Endothelial cell (in vitro differentiated cells): ENCODE measurements at places on chromosomes 12 and 14.

GRCh38 chr12:4910502-4911315 is 1.0 kb downstream of the KCNA1 start:
- DNase-seq = no peak
- H3K4me1 ChIP-seq = peaks cover 12% of the 10 kb centered on the region
- peaks cover 17% of the 10 kb centered on the region for H3K27me3 ChIP-seq
- peaks cover 7% of the 10 kb centered on the region for H3K36me3 ChIP-seq

DNA sequence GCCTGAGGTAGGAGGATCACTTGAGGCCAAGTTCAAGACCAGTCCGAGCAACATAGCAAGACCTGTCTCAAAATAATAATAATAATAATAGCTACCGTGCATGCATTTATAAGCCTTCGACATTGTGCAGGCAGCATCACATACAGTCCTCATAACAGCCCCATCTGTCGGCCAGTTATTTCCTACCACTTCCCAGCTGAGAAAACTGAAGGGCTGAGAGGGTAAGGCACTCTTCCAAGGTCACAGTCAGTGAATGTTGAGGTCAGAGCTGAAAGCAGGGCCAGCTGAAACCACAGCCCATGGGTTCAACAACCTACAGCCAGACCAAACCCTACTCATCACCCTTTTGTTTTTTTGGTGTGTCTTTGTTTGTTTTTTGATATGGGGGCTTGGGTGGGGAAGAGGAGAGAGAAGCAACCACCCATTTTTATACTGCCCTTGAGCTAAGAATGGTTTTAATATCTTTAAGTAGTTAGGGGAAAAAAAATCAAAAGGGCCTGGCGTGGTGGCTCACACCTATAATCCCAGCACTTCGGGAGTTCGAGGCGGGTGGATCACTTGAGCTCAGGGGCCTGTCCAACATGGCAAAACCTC is 16.8 kb upstream of the ITPK1 start:
- H3K27me3 ChIP-seq = peaks cover 2% of the 10 kb centered on the region
- H3K27ac ChIP-seq = no peak overlapping the region
- DNase-seq = peak; percentile 31
- no peak overlapping the region for H3K4me3 ChIP-seq

DNA sequence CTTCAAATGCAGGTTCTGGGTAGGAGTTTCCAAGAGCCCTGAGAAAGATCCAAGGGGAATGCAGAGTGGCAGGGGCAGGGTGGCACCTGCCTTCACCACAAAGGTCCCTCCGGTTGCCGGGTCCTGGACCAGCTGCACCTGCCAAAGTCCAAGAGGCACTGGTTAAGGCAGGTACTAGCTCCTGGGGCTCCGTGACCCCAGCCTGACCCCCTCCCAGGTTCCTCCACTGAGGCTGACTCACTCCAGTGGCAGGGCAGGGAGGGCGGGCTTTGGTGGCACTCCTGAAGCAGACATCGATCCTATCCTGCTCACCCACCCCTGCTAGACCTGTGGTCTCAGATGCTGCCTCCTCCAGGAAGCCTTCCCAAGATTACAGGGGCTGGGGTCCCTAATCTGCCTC is 11.4 kb downstream of the RPS6KL1 start:
- H3K36me3 ChIP-seq = peaks cover 4% of the 10 kb centered on the region
- peak overlapping the region; percentile 72 for H3K27ac ChIP-seq
- peaks cover 6% of the 10 kb centered on the region for H3K27me3 ChIP-seq
- peaks cover 11% of the 10 kb centered on the region for H3K4me1 ChIP-seq
- DNase-seq = no peak

- no peak for DNase-seq
- peaks cover 68% of the 10 kb centered on the region for H3K4me1 ChIP-seq
- peaks cover 20% of the 10 kb centered on the region for H3K36me3 ChIP-seq
- peak overlapping the region; percentile 98 for H3K4me3 ChIP-seq
Observed at GRCh38 chr12:11652351-11653040, 3.0 kb downstream of the ETV6 start.

- peak overlapping the region; percentile 92 for H3K4me3 ChIP-seq
- no peak overlapping the region for H3K27ac ChIP-seq
- no peak for DNase-seq
- H3K4me1 ChIP-seq = peaks cover 23% of the 10 kb centered on the region
Observed at GRCh38 chr14:77142005-77142800, 612 bp upstream of the ZDHHC22 start.

GRCh38 chr12:45878630-45879255 is 111.6 kb downstream of the SCAF11 start:
- H3K27me3 ChIP-seq = peaks cover 2% of the 10 kb centered on the region
- no peak for DNase-seq
- peaks cover 40% of the 10 kb centered on the region for H3K36me3 ChIP-seq
- peaks cover 45% of the 10 kb centered on the region for H3K4me1 ChIP-seq

- peak overlapping the region; percentile 77 for H3K4me3 ChIP-seq
- H3K27me3 ChIP-seq = peaks cover 30% of the 10 kb centered on the region
- peaks cover 3% of the 10 kb centered on the region for H3K36me3 ChIP-seq
- no peak for DNase-seq
- H3K27ac ChIP-seq = peak overlapping the region; percentile 89
Observed at GRCh38 chr14:105476831-105477659, 2.4 kb downstream of the CRIP2 start.

DNA sequence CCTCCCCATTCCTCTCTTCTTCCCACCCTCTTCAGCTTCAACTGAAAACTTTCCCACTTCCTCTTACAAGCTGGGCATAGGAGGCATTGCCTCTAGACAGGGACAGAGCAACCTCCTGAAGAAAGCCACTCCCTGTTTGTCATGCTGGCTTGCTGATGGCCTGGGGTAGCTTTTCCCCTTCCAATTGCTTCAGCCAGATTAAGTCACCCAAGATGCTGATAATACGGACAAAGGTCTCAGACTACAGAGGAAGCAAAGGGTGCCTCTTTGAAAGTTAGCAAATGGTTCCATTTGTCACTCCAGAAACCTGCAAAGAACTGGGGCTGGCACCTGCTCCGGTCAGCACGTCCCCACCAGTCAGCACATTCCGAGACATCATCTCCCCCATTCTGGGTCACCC is 6.0 kb downstream of the KRT2 start:
- no peaks in the 10 kb centered on the region for H3K27me3 ChIP-seq
- no peak for DNase-seq
- no peak overlapping the region for H3K4me3 ChIP-seq
- no peaks in the 10 kb centered on the region for H3K36me3 ChIP-seq
- no peak overlapping the region for H3K27ac ChIP-seq
- H3K4me1 ChIP-seq = peaks cover 14% of the 10 kb centered on the region

GRCh38 chr14:85594217-85594616 is 64.3 kb downstream of the FLRT2 start:
- H3K4me3 ChIP-seq = no peak overlapping the region
- H3K27ac ChIP-seq = no peak overlapping the region

GRCh38 chr12:69947897-69948296 is 122.9 kb downstream of the MYRFL start:
- peaks cover 19% of the 10 kb centered on the region for H3K4me1 ChIP-seq
- no peaks in the 10 kb centered on the region for H3K27me3 ChIP-seq
- H3K36me3 ChIP-seq = peaks cover 3% of the 10 kb centered on the region
- H3K27ac ChIP-seq = no peak overlapping the region

GRCh38 chr12:82651489-82651888 is 35.2 kb upstream of the TMTC2 start:
- no peaks in the 10 kb centered on the region for H3K36me3 ChIP-seq
- no peak overlapping the region for H3K4me3 ChIP-seq
- DNase-seq = no peak
- no peak overlapping the region for H3K27ac ChIP-seq
- H3K27me3 ChIP-seq = no peaks in the 10 kb centered on the region

DNA sequence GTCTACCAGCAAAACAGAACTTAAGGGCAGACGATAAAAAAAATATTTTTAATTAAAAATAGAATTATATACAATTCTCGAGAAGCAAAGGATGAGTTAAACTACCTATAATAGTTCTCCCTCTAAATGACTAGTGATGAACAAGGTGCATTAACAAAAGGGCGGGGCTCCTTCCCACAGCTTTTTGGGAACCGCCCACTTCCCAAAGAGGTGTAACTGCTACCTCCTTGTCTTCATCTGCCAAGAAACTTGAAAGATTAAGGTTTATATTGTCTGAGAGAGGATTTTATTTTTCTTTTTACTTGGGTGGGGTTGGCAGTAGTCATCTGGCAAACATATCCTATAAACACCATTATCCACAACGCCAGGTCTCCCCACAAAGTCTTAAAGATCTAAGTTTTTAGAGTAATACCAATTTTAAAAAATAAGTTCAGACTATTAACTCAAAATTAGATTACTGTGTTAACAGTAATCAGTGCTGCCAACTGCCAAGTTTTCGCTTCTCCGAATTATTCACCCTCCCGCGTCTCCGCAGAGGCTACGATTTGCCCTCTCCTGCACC is 938 bp downstream of the RALGAPA1 start:
- H3K4me1 ChIP-seq = peaks cover 9% of the 10 kb centered on the region
- no peaks in the 10 kb centered on the region for H3K36me3 ChIP-seq
- H3K4me3 ChIP-seq = peak overlapping the region; percentile 94
- no peak for DNase-seq
- peaks cover 4% of the 10 kb centered on the region for H3K27me3 ChIP-seq
- peak overlapping the region; percentile 84 for H3K27ac ChIP-seq

DNA sequence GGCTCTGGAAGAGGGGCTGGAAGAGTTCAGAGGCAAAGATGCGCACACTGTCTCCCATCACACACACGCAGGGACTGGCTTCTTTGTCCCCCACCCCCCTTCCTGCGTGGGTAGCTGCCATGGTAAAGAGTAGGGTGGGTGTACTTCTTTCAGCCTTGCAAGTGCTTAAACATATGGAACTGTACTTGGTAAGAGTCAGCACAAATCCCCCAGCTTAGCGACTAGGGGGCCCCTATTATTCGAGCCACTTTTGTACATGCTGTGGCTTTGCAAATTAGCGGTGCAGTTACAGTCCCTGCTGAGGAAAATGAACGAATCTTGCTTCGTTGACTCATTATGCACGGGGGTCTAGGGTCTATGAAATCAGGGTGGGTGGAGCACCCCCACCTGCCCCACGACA is 123.8 kb downstream of the AACS start:
- H3K4me1 ChIP-seq = peaks cover 10% of the 10 kb centered on the region
- H3K36me3 ChIP-seq = peaks cover 5% of the 10 kb centered on the region
- peaks cover 28% of the 10 kb centered on the region for H3K27me3 ChIP-seq

DNA sequence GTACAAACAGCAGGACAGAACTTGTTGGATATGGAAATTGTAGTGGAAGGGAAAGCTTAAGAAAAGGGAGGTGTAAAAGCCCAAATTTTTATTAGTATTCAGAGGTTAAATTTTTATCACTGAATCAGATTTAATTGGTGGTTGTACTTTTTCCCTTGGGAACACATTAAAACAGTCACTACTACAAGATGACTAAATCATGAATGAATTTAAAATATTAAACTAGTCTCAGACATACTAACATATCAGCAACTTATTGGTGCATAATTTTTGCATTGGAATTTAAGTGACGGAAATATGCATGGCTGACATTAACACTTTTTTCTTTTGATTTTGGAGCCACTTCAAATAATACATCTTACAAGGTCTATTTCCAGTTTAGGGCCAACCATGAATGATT is 27.6 kb downstream of the SAMD4A start:
- peaks cover 8% of the 10 kb centered on the region for H3K4me1 ChIP-seq
- H3K27ac ChIP-seq = no peak overlapping the region
- H3K4me3 ChIP-seq = no peak overlapping the region
- no peaks in the 10 kb centered on the region for H3K27me3 ChIP-seq
- no peaks in the 10 kb centered on the region for H3K36me3 ChIP-seq
